ENCODE measurements at places on chromosomes 3 and 15.

GRCh38 chr3:125647318-125648014 lies 52.2 kb upstream of the OSBPL11 start:
- DNase-seq: peak; percentile 57

GRCh38 chr3:25557694-25558093 lies 107.0 kb downstream of the TOP2B start:
- DNase-seq: no peak

GRCh38 chr3:193890016-193890897 lies 245.7 kb upstream of the HES1 start:
- no peak for DNase-seq

- peak; percentile 35 for DNase-seq
These were observed 34.8 kb downstream of the RBPMS2 start for GRCh38 chr15:64740311-64741170.

- DNase-seq: peak; percentile 30
These were observed 52.3 kb upstream of the CGNL1 start for GRCh38 chr15:57323806-57324589.

GRCh38 chr3:134559591-134559990 lies 73.7 kb downstream of the CEP63 start:
- DNase-seq: no peak

GRCh38 chr3:195557322-195557721 lies 14.2 kb upstream of the PPP1R2 start:
- DNase-seq: no peak

DNA sequence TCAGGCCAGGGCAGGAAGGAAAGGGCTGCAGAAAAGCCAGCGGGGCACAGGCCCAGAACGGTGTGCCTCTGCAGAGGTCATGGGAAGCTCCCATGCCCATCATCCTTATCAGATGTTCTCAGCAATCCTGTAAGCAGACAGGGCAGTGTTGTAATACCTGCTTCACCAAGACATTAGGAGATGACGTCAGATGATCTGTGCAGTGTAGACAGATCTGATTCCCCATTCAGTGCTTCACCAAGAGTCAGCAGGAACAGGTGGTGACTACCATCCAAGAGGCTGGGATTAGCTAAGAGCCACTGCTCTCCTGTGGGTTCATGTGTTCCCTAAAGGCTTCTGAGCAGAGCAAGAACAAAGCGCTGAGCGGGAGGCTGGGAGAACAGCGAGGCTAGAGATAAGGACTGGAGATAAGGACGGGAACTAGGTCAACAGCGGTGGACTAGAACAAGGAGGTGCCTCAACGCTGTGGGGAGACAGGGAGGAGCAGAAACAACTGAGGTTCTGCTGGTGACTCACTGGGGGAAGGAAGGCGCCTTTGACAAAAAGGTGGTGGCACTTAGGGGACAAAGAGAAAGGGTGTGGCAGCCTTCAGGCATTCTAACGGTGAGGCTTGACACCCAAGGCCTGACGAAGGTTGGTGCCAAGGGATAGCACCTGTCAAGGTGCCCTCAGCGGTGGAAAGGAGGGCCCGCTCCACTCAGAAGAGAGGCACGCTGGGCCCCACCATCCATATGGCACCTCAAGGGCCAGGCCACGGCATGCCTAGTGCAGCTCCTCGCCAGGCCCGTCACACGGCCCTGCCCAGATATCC lies 28.4 kb downstream of the CCDC12 start:
- peak; percentile 86 for DNase-seq

- no peak for DNase-seq
These were observed 25.0 kb upstream of the BCL6 start for GRCh38 chr3:187770224-187770623.

- DNase-seq: no peak
These were observed 10.8 kb downstream of the CRTAP start for GRCh38 chr3:33124638-33125037.

DNA sequence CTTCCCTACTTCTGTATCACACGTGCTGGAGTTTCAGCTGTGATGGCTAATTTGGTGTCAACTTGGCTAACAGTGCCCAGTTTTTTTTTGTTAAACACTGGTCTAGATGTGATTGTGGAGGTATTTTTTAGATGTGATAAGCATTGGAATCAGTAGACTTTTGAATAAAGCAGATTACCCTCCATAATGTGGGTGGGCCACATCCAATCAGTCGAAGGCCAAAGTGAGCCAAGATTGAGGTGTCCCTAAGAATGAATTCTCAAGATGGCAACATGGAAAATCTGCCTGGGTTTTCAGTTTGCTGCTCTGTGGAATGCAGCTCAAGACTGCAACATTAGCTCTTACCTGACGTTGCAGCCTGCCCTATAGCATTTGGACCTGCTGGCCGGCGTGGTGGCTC lies 68.8 kb upstream of the AGBL1 start:
- no peak for DNase-seq

GRCh38 chr15:90559119-90559518 lies 29.4 kb downstream of the CRTC3 start:
- no peak for DNase-seq
